ENCODE measurements at places on chromosomes 4 and X.

DNA sequence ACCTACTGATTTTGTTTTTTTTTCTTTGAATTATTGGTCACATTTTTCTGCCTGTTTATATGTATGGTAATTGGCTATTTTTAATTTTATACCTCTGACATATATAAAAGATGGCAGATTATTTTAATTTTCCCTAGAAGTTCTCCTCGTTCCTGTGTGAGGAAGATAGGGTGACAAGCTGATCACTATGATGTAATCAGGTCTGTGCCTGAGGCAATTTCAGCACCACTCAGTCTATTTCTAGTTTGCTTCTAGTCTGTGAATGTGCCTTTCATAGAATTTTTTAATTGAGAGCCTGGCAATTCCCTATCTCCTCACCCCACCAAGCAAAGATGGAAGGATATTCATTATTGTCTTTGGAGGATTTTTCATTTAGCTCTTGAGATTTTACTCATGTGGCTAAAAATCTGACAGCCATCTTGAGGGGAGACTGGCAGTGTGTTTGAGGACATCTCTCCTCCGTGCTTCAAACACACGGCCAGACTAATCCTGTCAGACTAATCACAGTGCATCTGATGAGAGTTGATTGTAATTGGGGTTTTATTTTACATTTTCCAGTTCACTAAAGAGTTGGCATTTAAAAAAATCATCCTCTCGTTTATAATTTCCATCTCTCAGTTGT lies 500.3 kb downstream of the TRIML1 start:
- DNase-seq = no peak

DNA sequence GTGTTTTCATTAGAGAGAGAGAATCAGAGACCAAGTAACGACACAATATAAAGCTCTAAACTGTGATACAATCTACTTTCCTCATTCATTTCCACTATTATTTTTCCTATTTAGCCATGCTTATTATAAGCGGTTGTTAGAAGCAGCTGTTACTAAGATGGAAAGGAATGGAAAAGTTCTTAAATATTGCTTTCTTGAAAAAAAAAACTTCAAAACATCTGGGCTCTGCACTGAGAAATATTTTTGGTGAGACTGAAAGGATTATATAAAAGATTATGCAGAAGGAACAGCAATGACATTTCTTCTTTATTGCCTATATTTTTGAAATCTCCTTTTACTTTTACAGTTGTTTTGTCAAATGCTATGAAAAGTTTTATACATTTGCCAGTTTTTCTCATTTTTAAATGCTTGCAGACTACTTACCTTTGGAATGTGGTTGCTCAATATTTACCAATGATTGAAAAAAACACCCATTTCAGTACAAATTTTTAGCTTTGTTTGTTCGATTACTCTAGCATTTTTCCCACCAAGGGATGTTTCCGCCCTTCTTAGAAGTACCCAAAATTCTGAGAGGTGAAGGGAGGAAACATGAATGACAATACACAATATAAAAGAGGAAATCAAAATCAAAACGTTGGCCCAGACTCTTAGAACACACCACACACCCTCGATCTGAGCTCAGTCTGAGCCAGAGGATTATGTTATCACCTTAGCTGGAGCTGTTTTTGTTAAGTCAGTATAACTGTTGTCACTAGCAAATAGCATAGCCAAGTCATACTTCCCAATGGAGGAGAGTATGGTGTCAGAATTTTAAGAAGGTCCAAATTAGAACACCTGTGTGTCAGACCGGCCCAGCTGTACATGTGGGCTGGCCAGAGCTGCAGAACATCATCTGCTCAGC lies 18.4 kb downstream of the DKK2 start:
- DNase-seq = no peak

DNA sequence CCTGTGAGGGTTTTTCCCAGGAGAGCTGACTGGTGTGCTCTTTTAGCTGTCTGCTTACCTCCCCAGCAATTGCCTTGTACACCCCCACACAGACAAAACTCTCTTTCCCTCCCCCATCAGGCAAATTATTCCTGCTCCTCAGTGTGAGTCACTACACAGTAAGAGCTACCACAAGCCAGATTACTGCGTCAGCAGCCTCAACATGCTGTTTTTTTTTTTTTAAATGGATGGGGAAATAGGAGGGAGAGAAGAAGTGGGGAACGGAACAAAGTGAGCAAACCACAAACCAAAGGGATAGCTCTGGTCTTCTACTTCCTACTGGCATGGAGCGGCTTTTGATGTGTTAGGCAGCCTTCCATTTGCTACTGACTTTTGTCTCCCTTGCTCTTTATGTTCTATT lies 107.5 kb upstream of the ACSL4 start:
- DNase-seq = no peak

- no peak for DNase-seq
Measured at GRCh38 chr4:87050596-87050995, 115.8 kb downstream of the AFF1 start.

GRCh38 chr4:39548425-39549067 lies 21.3 kb upstream of the UGDH start:
- DNase-seq = no peak

DNA sequence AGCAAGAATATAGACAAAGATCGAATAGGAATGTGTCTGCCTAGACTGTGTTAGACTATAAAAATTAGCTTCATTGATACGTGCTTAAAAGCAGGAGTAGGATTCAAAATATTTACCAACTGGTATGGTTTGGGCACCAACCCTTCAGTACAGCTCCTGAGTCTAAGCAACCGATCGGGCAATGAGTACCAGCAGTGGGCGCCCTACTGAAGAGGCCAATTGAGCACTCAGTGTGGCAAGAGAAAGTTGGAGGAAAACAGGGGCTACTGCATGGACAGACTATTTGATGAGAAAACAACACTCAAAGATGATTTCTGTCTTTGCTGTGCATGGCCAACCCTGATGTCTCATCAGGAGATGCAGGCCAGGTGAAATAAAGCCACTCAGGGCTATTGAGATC lies 176.0 kb upstream of the NWD2 start:
- no peak for DNase-seq

GRCh38 chr4:156732634-156733033 lies 239.0 kb downstream of the PDGFC start:
- no peak for DNase-seq

- peak; percentile 34 for DNase-seq
Measured at GRCh38 chr4:8192748-8193738, 6.0 kb upstream of the SH3TC1 start.

DNA sequence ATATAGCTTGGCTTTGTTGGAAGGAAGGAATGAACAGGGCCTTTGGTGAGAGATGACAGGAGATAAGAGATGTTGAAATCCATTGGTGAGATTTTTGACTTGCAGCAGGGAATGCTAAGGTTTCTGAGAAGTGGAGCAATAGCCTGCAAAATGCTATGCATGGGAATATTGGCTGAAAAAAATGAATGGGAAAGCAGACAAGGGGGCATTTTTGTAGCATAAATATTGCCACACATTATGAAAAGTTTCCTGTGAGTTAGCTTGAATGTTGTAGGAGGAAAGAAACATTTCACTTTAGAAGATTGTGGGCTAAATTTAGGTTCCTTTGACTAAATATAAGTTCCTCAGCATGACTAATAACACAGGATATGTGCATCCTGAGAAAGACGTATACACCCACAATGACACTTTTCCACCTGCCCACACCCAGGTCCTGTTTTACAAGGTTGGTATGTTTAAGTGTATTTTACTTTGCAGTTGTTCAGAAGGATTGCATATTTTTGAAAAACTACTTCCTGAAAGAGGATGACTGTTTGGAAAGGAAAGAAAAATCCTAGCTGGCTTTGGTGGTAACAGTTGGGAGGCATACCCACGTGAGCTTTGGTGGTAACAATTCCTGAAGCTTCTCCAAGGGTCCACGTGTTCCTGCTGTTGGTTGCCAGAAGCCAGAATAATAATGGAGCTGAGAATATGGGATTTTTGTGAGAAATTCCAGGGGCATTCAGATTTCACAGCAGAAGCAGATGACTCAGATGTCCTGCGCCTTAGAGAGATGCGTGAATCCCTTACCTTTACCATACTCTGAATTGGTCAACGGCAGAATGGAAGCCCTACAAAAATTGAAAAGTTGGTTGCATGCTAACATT lies 28.5 kb downstream of the PHEX start:
- no peak for DNase-seq

DNA sequence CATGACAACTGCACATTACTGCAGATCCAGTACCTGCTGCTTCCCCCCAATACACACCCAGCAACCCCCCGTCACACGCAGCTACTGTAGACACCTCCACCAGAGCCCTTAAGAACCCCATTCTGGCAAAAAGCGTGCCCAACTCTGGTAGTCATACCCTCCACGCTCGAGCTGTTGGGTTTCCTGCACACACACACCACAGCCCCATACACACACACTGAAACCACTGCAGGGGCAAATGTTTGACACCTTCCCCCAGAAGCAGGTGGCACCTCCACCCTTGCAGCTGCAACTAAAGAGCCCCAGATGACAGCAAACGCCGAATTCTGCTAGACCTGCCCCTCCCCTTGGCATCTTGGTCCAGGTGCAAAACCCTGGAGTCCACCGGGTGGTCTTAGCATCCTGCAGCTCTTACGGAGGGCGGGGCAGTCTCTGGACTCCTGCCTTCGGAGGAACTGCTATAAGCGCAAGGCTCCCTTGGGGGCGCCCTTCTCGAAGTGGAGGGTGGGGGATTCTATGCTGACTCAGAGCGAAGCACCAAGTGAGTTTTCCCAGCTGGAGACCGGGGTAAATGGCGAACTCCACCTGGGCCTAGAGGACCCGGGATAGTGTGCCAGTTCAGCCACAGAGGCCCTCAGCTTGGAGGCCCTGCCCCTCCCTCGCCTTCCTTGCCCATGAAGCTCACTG lies 1.5 kb downstream of the FRMPD3 start:
- no peak for DNase-seq

GRCh38 chrX:39492497-39493162 lies 605.1 kb downstream of the BCOR start:
- no peak for DNase-seq

GRCh38 chr4:82373816-82374625 lies at the start of gene HNRNPD:
TSS of gene HNRNPD (minus strand) at chr4:82373991. CDS start at chr4:82373678, 313 bp downstream.
- DNase-seq = peak; percentile 97

DNA sequence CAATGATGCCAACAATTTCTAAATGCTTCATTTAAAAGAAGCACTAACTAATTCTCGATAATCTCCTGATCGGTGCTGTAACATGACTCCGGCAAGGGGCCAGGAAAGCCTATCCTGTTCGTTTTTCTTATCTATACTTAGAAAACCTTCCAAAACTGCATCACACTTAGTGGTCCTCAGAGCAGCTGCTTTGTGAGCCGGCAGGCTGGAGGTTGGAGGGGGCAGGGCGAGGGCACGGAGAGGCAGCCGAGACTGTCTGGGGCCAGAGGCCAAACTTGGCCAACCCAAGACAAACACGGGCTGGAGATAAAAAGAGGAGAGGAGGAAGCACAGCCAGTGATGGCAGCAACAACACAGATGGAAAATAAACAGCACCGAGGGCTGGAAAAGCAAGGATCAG lies 455.7 kb downstream of the BCOR start:
- DNase-seq = no peak

DNA sequence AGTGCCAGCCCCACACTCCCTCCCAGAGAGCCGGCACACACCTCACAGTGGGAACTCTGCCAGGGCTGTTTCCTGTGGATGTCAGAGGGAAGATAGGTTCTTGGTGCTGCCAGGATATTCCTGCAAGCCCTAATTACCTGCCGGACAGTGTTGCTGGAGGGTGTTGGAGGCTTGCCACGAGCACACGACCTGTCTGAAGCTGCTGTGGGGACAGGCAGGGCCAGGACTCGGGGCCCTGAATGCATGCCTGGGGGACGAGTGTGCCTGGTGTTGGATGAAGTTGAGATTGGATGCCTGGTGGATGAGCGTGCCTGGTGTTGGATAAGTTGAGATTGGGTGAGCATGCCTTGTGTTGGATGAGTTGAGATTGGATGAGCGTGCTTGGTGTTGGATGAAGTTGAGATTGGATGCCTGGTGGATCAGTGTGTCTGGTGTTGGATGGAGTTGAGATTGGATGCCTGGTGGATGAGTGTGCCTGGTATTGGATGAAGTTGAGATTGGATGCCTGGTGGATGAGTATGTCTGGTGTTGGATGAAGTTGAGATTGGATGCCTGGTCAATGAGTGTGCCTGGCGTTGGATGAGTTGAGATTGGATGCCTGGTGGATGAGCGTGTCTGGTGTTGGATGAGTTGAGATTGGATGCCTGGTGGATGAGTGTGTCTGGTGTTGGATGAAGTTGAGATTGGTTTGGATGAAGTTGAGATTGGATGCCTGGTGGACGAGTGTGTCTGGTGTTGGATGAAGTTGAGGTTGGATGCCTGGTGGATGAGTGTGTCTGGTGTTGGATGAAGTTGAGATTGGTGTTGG lies 23.2 kb upstream of the UVSSA start:
- DNase-seq = no peak

- no peak for DNase-seq
Measured at GRCh38 chrX:11210415-11210801, 82.8 kb upstream of the AMELX start.

DNA sequence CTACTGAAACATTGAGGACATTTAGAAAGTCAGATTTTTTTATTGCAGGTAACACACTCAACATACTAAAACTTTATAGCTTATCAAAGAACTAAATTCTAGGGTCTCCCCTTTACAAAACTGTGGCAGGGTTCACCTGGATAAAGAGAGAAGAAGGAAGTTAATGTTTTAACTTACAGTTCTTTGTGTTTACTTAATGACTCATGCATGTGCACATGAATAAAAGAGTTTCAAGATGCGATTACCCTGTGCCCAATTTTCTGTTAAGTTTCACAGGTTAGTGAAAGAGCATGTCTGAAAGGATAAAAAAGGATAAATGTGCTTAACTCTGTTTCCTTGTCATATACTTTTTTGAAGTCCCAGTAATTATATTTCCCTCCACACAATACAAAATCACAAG lies 16.8 kb downstream of the DCAF8L1 start:
- DNase-seq = no peak

- peak; percentile 93 for DNase-seq
Measured at GRCh38 chrX:85243761-85244449, at the start of the genes SATL1 and ZNF711. TSS of gene SATL1 (minus strand) at chrX:85243779. CDS start at chrX:85108968, 134,811 bp downstream. TSS of gene ZNF711 (plus strand) at chrX:85243991. CDS start at chrX:85247573, 3,582 bp downstream.

DNA sequence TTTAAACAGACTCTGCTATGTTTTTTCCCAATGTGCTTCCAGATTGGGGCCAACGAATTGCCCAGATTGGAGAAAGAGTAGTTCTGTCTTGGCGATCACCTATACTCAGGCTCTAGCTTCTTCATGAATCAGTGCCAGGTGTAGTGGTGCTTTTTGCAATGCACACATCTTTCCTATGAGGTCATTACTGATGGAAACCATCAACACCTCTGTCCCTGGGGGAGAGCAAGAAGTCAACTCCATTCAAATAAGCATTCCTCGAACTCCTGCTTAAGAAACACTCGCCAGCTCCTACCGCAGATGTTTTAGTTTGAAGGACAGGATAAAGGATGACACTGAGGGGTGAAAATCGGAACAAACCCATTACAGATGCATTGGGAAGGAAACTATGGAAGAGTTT lies 156.5 kb upstream of the DKK2 start:
- DNase-seq = no peak

- DNase-seq = no peak
Measured at GRCh38 chr4:176856421-176856820, 63.7 kb upstream of the VEGFC start.

GRCh38 chrX:67044029-67044653 lies 405.3 kb upstream of the EDA2R start:
- DNase-seq = no peak

GRCh38 chr4:68904786-68905185 lies 46.8 kb downstream of the UGT2A3 start:
- no peak for DNase-seq
